ENCODE measurements at places on chromosomes 1 and 21.

DNA sequence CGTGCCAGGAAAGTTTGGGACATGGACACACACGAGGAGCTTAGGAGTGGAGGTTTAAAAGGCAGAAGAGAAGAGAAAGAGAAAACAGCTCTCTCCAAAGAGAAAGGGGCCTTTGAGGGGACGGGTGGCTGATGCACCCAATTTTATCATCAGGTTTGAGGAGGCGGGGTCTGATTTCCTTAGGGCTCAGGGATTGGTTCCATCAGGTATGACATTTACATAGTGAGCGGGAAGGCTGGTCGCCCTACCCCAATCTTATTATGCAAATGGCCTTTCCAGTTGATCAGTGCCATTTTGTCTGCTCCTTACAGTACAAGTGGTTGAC lies 749.1 kb upstream of the TPTE start:
- no peak for DNase-seq

- no peak for DNase-seq
Measured at GRCh38 chr1:107473065-107473464, 332.2 kb downstream of the NTNG1 start.

GRCh38 chr21:42479582-42479981 lies 16.4 kb downstream of the RSPH1 start:
- no peak for DNase-seq

GRCh38 chr1:28170001-28170596 lies 6.4 kb downstream of the PTAFR start:
- DNase-seq = peak; percentile 19

GRCh38 chr21:45853703-45854342 lies 127.7 kb upstream of the COL6A1 start:
- DNase-seq = peak; percentile 26

DNA sequence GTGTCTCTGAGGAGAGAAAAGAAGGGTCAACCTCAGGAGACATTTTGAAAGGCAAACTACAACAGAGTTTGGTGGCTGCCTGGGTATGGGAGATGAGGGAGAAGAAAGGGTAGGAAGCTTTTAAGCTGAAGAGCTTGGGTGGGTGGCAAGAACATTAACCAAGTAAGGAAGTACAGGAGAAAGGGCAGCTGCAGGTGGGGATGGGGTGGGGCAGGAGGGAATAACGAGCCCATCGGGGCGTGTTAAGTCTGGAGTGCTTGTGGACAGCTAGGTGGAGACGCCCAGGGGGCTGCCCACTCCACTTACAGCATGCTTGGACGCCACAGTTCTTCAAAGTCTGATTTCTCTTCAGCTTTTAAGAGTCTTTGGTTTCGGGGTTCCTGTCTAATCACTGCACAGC lies 42.8 kb downstream of the TTC13 start:
- no peak for DNase-seq

- DNase-seq = peak; percentile 75
Measured at GRCh38 chr1:209899948-209900347, 38.1 kb upstream of the SYT14 start.

DNA sequence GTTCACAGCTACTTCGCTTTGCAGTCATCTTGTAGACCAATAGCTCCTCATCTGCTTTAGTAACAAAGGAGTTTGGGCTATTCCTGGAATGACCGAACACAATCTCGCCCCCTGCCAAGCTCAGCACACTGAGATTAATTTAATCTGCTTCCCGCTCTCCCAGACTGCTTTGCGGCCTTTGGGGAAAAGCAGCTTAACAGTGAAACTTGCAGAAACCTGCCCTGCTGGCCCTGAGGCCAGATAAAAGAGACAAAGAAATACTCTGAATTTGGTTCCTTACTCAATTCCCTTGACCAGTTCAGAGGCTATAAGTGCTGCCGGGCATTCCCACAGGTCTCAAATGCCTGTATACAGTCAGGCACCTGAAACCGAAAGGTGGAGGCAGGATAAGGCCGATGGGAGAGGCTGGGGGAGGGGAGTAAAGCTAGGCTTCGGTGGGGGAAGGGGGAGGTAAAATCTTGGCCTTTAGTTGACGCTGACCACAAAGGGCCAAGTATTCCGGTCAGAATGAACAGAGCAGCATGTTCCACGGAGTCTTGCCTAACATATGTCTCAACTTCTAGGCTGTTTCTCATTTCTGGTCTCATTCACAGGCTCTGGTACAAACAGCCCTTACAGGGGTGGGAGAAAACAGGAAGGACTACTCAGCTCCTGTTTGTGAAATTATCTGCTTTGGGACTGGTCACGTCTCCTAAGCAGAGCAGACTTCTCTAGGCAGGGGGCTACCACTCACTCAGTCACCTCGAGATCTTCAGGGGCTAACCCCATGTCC lies 17.7 kb upstream of the A3GALT2 start:
- peak; percentile 12 for DNase-seq

DNA sequence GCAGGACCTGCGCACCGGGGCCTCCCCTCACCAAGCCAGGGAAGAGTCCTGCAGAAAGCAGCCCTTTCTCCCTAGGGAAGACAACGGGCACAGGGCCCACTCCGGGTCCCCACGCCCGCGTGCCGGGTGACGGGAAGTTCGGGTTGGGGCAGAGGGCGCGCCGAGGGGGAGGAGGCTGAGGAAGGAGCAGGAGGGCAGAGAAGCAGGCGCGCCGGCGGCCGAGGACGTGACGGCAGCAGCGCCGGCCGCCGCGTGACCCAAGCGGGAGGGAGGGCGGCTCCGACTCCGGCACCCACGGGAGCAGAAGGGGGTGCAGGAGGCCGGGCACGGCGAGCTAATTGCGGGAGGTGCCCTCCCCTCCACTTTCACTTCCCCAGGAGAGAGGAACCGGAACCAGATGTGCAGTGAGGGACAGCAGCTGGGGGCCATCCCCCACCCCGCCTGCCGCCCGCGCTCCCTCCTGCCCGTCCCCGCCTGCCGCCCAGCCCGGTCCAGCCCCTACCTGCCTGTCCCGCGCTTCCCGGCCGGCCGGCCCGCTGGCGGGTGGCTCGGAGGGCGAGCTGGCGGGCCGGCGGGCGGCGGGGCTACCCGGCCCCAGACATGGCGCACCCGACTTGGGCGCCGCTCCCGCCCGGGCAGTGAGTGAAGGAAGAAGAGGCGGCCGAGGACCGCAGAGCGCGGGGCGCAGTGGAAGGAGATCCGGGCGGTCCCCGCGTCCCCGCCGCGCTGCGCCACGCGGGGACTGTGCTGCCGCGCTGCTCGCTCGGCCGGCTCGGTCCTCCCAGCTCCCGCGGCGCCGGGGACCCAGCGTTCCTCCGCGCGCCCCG lies 510 bp downstream of the DENND4B start:
- DNase-seq = peak; percentile 80

- DNase-seq = no peak
Measured at GRCh38 chr21:29149808-29150425, 19.5 kb downstream of the MAP3K7CL start.

DNA sequence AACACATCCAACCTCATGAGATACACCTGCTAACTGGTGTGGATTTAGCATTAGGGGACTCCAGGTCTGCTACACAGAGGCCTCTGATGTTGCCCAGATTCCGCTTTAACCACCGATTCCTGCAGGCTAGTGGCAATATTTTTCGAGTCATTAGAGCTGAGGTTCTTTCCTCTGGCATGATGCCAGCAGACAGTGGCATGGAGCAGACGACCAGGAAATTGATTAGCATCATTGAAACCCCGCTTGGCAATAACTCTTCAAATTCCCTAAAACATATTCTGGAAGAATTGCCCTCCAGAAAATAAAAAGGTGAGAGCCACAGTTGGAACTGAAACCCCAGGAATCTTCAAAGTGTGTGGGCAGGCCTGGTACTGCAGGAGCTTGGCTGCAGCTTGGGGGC lies 28.4 kb upstream of the ETV3 start:
- DNase-seq = peak; percentile 40

DNA sequence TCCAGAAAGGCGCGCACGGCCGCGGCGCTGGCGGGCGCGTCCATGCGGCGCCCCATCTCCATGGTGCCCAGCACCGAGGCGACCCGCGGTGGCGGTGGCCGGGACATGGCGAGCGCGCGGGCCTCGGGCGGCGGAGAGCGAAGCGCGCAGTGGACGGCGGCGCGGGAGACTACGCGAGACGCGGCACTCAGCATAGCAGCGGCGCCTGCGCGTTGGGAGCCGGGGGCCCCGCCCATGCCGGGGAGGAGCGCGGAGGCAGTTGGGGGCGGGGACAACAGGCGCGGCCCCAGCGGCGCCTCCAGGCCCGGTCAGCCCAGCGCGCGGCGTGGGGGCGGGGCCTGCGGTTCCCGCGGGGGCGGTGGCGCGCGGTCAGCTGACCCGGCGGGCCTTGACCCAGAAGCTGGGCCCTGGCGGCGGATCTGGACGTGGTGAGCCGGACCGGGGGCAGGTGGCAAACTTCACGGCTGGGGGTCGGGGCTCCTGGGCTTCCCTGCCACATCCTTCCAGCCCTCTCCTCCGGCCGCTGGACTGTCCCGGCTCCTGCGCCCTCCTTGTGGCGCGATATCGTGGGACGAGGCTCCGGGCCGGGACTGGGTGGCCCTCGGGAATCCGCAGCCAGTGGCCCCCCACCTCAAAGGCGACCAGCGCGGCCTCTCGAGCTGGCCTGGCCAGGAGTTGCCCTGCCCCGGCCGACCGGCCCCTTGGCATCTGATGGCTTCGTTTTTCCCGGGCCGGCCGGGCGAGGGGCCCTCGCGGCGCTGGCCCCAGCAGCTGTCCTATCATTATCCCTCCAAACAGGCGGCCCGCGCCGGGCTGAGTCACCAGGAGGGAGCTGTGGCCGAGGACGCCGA lies at the start of the genes AKR7A2 and SLC66A1:
Gene AKR7A2 (minus strand): TSS at position 214 of the 851 bp plus-strand sequence. CDS start 20 bp downstream, at position 194.
Gene SLC66A1 (plus strand): TSS at position 396 of the 851 bp plus-strand sequence. CDS start 5,352 bp downstream, outside the sequence.
- peak; percentile 91 for DNase-seq

GRCh38 chr1:78619032-78619431 lies 1.2 kb upstream of the IFI44L start:
- no peak for DNase-seq

- peak; percentile 51 for DNase-seq
Measured at GRCh38 chr1:33257207-33257771, 997 bp downstream of the ZNF362 start.

- DNase-seq = peak; percentile 84
Measured at GRCh38 chr1:145858238-145858900, 512 bp downstream of the PIAS3 start.

GRCh38 chr1:246482805-246483568 lies 24.1 kb downstream of the SMYD3 start:
- DNase-seq = peak; percentile 8
